ENCODE measurements at places on chromosomes 5 and 9.
A peak's percentile ranks its signal among the peaks of the same experiment; 100 is the strongest.

- DNase-seq, result no peak
These were observed 268.2 kb downstream of the CDH10 start for GRCh38 chr5:24376616-24377015.

DNA sequence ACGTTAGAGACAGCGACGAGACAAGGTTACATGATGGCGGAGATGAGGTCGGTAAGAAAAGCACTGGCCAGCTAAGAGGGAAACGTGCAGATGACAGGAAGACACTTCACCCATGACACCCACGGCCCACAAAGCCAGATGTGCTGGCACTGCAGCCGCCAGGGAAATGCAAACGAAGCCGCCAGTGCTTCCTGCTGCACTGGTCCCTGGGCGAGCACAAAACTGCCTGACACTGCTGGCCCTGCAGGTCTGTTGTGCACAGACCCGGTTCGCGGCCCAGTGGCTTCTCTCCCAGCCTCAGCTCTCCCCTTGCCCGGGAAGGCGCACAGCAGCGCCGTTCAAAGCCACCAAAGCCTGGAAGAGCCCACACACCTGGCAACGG is 20.3 kb downstream of the QSOX2 start:
- no peak for DNase-seq

- peak; percentile 2 for DNase-seq
These were observed 928 bp downstream of the HACD4 start for GRCh38 chr9:21030389-21031035.

DNA sequence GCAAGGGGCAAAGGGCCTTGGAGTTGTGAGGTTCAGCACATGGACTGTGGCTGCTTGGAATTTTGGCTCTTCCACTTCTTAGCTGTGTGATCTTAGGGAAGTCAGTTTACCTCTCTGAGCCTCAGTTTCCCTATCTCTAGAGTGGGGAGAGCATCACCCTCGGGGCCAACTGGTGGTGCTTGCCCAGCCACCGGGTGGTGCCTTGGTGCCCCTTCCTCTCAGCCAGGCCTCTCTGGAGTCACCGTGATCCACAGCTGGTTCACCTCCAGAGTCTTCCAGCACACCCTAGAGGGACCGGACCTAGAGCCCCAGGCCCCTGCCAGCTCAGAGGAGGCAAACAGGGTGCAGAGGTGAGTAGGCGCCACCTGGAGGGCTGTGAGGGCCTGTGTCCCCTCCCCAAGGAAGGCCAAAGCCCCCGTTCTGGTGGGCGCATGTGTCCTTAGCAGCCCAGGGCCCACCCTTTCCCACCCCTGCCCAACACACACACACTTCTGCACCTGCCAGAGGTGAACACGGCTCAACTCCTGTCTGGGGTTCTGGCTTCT is 7.7 kb downstream of the ADGRD2 start:
- DNase-seq, result no peak

GRCh38 chr5:9742848-9743247 is 112.7 kb upstream of the TAS2R1 start:
- no peak for DNase-seq

DNA sequence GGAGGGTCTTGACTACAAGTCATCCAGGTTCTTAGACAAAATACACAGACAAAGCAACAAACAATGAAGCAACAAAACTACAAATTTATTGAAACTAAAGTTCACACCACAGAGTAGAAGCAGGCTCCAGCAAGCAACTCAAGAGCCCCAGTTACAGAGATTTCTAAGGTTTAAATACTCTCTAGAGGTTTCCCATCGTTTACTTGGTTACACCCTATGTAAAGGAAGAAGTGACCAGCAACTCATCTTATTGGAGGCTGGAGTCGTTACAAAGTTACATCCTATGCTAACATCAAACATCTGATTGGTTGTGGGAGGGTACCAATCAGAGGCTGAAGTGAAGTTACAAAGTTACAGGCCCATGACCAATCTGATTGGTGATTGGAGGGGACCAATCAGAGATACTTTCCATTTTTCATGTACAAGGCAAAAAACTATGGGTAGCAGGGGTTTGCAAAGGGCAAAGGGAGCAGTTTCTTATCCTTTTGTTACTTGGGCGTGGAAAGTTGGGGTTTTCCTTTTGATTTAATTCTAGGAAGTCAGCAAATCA is 2292.6 kb upstream of the C9orf72 start:
- no peak for DNase-seq

DNA sequence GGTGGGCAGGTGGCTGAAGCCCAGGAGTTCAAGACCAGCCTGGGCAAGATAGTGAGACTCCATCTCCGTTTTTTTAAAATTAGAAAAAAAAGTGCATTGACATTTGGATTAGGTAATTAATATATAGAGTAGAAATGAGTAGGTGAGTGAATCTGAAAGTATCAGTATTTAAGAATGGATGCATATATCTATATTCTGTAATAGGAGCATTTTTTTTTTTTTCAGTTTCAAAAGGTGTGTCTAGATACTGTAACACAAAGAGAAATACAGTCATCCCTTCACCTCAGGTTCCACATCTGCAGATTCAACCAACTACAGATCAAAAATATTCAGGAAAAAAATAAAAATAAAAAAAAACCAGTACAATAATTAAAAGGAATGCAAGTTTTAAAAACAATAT is 50.8 kb downstream of the RBM27 start:
- no peak for DNase-seq

DNA sequence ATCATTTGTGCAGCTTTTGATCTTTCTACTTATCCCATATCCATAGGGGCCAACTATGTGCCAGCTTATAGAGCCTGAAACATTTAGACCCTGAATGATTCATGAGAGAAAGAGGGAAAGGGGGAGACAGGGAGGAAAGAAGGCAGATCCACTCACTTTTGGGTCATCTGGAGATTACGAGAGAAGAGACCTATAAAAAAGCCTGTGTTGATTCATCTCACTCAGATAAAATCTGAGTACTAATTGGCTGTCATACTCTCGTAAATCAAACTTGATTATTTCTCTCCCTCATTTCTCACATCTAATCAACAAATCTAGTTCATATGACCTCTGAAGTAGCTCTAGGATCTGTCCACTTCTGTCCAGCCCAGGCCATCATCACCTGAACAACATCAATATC is 137.1 kb downstream of the ARL15 start:
- DNase-seq, result no peak

DNA sequence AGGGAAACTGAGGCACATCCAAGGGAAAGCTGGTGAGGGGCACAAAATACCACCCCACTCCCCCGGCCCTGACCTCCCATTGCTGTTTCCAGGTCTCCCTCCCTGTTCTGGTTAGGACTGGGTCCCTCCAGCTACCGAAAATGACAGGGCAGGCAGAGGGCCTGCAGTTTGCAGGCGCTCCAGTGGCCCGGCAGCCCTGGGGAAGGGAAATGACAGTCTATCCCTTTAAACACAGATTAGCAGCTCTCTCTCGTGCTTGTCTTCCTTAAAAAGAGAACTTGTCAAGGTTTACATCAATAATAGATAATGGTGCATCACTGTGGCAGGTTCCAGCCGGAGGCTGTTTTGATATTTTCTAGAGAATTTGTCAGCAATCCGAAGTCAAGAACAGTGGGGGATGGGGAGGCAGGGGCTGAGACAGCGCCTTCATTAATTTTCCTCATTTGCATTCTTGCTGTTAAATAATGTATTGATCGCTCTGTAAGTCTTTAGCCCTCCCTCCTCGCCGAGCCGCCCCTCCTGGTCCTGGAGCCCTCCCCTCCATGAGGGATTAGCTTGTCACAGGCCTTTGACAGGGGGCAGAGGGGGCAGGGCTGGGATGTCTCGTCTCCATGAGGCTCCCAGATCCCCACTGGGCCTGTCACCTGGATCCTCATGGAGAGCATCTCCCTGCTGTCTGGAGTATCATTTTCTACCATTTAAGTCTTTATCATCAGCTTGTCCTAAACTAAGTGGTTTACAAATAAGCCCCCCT is 45.0 kb upstream of the RAPGEF1 start:
- DNase-seq, result no peak

DNA sequence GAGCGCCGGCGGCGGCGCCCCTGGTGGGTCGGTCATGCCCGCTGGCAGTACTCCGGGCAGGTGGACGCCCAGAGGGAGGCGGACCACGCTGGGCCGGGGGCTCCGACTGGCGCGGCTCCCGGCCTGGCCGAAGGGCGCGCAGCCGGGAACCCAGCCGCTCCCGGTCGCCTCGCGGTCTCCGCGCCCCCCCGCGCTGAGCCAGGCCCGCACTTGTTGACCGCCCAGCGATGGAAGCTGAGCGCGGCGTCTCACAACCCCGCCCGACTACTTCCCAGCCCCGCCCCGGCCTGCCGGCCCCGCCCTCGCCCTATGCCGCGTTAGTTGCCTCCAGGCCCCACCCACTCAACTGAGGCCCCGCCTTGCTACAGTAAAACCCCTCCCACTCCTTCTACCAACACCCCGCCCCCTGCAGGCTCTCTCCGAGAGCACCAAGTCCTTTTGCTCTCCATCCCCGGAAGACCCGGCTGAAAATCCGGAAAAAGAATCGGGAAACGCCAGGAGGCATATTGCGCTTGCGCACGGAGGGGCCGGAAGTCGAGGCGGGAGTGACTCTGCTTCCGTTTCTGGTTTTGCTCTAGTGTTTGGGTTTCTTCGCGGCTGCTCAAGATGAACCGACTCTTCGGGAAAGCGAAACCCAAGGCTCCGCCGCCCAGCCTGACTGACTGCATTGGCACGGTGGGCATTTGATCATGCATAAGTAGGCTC is at the start of the genes BAG1 and CHMP5:
Gene BAG1, minus strand, starts transcription at position 236 of the 705 bp plus-strand sequence.
Gene CHMP5, plus strand, starts transcription at position 577 of the 705 bp plus-strand sequence. Its CDS starts 30 bp downstream, at position 607.
- peak; percentile 100 for DNase-seq

DNA sequence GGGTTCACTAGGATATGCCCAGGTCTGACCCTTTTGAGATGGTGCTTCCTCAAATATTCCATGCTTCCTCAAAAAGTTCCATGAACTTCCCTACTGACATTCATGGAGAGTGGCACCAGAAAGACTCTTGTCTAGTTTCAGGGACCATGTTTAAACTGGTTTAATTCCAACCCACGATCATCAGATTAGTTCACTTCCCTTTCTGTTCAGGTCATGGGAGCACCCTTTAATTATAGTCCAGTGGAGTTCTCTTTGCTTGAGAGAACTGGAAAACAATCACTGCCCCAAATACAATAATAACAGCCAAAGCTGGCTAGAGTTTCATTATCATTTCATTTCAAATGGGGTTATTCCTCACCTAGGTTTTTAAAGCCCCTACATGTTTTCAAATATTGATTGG is 9.7 kb upstream of the ERBIN start:
- DNase-seq, result no peak

DNA sequence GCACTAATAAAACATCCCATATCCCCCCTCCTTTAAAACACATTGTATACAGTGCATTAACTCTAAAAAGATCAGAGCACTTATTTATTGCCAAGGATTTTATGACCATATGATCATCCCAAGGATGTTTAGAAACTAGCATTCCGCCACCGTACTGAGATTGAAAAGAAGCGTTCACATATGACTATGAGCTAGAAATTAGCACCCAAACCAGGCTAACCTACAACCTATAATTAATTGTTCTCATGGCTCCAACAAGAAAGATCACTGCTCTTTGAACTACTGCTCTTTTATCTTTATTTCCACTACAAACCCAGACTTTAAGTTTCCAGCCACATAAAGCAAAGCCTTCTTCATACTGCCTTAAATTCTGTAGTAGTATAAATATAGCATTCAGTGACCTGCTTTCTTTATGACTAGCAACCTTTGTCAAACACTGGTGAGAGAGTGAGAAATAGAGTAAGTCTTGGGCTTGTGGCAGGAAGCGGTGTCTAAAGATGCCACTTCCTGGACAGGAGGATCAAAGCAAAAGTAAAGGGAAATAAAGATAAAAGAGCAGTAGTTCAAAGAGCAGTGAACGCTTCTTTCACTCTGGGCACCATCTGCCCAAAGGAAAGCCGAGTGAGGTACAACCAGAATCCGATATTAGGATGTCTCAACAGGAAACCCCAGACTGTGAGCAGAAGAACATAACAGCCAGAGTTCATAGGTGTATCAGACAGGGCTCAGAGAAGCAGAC is 151.1 kb upstream of the ERCC6L2 start:
- peak; percentile 27 for DNase-seq

DNA sequence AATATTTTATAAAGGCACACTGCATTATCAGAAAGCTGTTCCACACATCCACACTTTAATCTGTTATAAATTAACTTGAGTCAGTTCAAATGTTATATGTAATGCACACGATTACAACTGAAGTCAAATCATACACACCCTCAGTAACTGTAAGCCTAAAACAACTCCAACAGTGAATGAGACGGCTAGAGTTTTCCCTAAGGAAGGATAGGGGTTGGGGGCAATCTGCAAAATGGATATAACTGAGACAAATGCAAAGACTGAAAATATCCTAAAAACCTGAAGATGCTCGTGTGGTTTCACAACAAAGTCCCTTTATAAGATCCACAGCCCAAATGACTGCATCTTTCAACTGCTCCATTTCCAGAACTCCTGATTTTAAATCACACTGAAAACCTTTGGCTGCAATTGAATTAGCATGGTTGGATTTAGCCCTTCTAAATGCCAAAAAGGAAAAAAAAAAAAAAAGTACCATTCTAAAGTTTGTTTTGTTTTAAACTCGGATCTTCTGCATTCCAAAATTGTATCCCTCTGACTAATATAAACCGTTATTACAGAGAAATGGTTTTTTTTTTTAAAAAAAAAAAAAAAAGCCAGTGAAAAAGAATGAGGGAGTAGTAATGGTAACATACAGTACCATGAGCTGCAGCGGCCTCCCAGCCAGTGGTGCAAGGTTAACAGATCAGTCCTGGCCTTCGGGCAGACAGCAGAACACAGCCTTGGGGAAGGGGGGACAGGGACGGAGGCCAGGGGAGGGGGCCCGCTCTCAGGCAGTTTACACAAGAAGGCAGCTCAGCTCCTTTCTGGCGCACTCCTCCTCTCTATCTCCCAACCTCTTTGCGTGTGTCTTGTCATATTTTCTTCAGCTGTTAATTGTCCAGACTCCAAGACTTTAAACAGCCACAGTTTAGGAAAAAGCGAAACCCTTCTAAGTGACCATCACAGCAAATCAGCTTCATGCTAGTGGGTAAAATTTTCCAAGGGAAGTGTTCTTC is 166.1 kb downstream of the BNC2 start:
- DNase-seq, result no peak

- no peak for DNase-seq
These were observed 437.3 kb downstream of the DTWD2 start for GRCh38 chr5:118551031-118551430.

DNA sequence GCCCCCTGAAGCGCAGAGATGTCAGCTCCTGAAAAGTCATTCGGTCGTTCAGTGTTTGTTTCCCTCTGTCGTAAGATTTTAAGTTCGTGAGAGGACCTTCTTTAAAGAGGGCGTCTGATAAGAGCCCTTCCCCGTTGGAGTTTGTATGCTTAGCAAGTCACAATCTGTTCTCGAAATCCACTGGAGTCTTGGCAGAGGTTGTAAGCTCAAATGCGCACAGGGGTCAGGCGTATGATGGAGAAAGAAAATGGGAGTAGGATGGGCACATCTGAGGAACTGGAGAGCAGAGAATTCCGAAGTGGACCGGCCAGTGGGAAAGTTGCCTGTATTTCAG is 710 bp downstream of the HSD17B4 start:
- DNase-seq, result no peak

GRCh38 chr5:101084353-101084752 is 181.3 kb upstream of the ST8SIA4 start:
- no peak for DNase-seq
